ENCODE measurements at places on chromosomes 11 and 22. TPM values are rescaled to one million over a fixed set of nuclear protein-coding genes. Genes with fewer than 3 reads are reported as not detected.
A peak's percentile ranks its signal among the peaks of the same experiment; 100 is the strongest.

Gene CWF19L2
- total RNA-seq = 9.5 TPM

Gene HMOX1
- 86.4 TPM for total RNA-seq

Gene ACO2
- total RNA-seq = 84.5 TPM

Gene ANO1
- 0.33 TPM for total RNA-seq

Gene CALCA
- total RNA-seq = not detected

Gene HEPHL1
- total RNA-seq = not detected

Gene PTPN5
- total RNA-seq = not detected

Gene UCP3
- 0.26 TPM for total RNA-seq

Gene DUSP8
- 0.40 TPM for total RNA-seq

Gene FAM76B
- 22.6 TPM for total RNA-seq

Gene IL10RA
- total RNA-seq = under 0.01 TPM

Gene AQP11
- 0.63 TPM for total RNA-seq

DNA sequence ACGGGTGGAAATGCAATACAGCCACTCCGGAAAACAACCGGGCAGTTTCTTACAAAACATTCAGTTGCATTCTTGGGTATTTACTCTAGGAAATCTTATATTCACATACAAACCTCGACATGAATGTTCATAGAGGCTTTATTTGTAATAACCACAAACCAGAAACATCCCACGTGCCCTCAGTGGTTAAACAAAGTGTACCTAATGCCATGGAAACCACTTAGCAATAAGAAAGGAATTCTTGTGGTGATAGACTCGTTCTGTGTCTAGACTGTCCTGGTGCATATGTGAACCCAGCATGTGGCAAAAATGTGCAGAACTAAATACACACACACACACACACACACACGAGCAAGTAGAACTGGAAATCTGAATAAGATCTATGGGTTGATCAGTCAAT lies 1073.3 kb downstream of the TBC1D22A start:
- DNase-seq = no peak

- no peak for DNase-seq
These were observed 45.7 kb downstream of the BCL2L13 start for GRCh38 chr22:17684245-17684644.

DNA sequence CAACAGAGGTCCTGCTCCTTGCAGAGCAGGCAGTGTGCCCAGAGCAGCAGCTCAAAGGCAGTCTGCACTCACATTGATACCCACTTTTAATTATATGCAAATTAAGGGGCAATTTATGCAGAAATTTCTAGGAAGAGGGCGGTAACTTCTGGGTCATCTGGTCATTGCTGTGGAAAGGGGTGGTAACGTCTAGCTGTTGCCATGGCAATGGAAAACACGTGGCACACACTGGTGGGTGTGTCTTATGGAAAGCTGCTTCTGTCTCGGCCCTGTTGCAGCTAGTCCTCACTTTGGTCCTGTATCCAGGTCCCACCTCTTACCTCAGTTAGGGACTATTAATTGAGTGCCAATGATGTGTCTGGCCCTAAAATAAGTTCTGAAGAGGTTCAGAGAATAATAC lies 36.8 kb downstream of the BARX2 start:
- no peak for DNase-seq

GRCh38 chr11:101803651-101804050 lies 111.2 kb upstream of the CEP126 start:
- DNase-seq = no peak

- peak; percentile 66 for DNase-seq
These were observed 150.2 kb downstream of the ETS1 start for GRCh38 chr11:128437136-128437535.

DNA sequence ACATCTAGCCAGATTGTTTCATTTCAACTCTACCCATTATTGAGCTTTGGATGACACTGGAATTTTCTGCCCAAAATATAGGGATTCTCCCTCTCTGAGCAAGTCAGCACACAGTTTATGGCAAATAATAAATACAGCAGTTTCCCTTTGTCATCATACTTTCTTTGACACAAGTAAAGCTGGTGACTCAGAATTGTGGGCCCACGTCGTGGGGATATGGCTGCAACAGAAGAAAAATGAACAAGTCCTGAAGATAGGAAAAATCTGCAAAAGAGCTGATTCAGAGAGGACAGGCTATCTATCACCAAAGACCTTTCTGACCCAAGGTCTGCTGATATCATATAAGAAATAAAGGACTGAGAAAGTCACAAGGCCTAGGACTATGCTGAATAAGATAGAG lies 236.3 kb upstream of the ZC3H12C start:
- no peak for DNase-seq

GRCh38 chr22:32752816-32753520 lies 48.5 kb upstream of the TIMP3 start:
- DNase-seq = no peak

- DNase-seq = no peak
These were observed 34.3 kb downstream of the RCOR2 start for GRCh38 chr11:63882555-63883242.

DNA sequence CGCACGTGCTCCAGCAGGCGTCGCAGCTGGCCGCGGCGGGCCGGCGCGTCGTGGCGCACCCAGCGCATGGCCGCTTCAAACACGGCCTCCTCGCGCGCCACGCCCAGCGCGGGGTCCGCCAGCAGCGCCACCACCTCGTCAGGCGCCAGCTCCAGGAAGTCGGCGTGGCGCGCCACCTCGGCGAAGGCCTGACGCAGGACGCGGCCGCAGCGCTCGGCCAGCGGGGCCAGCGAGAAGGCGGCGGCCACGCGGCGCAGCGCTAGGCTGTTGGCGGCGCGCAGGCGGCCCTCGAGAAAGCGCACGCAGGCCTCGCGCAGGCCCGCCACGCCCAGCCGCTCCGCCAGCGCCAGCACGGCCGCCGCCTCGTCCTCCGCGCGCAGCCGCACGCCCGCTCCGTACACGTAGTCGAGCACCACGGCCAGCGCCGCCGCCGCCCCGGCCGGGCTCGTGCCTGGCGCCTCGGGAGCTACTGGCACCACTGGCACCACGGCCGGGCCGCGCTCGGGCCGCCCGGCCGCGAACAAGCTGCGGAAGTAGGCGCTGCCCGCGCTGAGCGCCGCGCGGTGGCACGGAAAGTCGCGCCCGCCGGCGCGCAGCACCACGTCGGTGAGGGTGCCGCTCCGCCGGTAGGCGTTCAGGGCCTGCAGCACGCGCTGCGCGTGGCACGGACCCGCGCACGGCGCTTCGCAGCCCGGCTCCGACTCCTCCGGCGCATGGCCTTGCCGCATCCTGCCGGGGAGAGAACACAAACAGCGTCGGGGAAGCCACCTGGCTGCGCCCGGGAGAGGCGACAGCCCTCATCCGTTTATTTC lies 2.9 kb downstream of the KLHL35 start:
- DNase-seq = peak; percentile 32

- DNase-seq = no peak
These were observed 20.3 kb downstream of the BMAL1 start for GRCh38 chr11:13297917-13298356.

GRCh38 chr22:35065183-35065582 lies 775 bp upstream of the ISX start:
- no peak for DNase-seq

DNA sequence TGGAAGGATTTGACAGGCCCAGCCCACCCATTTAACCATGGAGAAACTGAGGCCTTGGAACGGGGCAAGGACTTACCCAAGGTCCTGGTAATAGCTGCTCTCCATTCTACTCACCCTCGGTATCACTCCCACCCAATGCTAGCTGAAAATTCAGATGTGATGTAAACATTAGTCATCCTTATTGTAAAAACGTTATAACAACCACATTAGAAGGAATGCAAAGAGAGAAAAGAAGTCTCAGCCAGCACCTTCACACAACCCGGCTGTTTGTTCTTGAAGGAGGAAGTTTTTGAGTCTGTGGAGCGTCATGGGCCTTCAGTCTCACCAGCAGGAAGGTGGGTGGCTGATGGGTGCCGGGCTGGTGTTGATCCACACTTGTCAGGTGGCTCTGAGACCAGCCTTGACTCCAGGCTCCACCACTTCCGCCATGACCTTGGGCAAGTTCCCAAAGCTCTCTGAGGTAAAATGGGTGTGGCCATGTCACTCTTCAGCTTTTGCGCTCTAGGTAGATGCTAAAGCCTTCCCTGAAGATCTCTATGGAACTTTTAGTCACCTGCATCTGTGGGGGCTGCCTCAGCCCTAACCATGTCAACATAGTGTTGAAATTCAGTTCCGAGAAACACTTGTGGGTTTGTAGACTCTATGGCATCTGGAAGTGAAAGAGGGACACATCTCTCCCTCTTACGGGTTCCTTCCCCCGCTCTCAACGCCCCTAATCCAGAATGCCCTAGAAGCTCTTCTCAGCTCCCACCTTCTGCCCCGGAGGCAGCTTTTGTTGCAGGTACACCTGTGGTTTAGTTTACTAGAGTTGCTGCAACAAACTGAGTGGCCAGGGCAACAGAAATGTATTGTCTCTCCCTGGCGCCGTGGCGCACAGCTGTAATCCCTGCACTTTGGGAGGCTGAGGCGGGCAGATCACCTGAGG lies 14.8 kb downstream of the CD6 start:
- no peak for DNase-seq

DNA sequence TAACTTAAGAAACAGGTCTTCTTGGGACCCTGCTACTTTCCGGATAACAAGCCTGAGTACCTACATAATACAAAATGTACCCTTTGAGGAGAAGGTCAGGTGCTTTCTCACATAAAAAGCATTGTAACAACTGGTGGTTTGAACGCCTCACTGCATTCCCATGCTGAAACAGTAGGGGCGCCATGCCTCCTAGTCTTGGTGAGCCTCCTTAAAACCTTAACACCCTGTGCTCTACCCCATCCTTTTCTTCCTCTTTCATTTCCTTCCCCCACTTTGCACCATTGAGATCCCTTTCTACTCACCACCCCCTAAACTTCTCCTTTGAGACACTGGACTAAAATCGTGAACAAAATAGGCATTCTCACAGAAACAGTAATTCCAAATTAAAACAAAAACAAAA lies 729.3 kb downstream of the NTM start:
- DNase-seq = no peak

DNA sequence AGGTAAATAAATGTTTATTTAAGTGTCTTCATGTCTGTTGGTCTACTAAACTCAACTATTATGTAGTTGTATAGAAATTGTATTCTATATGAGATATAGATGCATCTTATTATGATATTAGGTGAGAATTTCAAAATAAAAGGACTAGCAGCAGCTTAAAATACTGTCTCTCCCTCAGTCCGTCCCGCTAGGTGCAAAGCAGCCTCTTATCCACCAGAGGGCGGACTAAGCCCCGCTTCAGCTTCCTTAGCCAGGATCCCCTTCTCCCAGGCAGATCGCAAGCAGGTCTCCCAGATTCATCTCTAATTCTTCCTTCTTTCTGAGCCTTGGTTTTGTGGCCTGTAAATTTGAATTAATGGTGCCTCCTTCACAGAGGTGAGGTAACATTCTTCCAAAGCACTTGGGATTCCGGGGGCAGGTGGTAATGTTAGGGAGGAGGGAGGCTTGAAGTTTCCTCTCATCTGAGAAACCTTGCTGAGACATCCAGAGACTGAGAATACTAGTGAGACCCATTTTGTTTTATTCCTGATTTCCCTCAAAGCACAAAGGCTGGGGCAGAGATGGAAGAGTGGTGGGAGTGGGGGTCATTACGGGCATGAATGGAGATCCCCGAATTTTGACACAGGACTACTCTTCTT lies 13.5 kb upstream of the INSC start:
- DNase-seq = peak; percentile 11

DNA sequence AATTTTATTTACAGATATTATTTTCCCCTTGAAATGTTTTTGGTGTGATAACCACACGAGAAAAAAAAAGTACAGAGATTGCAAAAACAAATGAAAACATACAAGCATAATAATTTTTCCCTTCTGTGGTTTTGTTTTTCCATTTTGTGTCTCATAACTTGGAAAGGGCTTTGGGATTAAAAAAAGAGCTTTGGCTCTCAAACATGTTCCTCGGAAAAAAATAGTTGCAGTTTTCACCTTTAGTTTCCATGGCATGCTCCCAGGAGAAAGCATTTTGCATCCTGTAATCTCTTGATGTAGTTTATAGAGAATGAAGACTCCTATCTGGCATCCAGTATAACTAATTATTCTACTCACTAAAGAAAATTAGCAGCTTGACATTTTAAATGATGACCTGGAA lies 362.1 kb upstream of the PDGFD start:
- DNase-seq = no peak

DNA sequence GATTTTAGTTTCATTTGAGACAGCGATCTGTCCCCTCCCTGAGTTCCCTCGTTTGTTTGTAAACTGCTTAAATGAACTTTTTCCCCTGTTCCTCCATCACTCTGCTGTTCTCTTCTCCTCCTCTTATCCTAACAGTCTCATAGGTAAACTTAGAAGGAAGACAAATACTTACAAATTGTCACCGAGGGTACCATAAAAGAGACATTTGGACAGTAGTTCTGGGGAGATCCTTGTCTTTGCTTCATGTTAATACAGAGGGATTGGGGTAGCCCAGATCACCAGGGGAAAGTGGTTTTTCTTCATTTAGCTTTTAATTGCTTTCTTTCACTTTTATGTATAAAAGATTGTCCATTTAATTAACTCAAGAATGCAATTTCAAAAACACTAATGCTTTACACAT lies 46.1 kb downstream of the ZBTB16 start:
- DNase-seq = no peak

- DNase-seq = no peak
These were observed 70.1 kb downstream of the FAM181B start for GRCh38 chr11:82663535-82663934.

DNA sequence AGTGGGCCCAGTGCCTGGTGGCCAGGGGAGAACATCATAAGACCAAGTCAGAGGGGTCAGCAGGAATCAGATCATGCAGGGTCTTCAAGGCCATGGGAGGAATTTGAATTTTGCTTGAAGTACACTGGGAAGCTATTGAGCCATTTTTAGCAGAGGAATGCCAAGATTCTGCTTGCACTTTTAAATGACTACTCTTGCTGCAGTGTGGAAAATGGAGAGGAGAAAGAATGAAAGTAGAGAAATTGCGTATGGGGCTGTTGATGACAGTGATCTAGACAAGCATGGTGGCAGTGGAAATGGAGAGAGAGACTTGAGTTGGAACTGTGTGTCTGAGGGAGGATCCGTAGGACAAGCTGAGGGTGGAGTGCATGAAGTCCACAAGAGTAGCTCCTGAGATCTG lies 128.1 kb downstream of the WNT7B start:
- DNase-seq = no peak

GRCh38 chr11:64759722-64760719 lies at the start of gene PYGM:
Gene PYGM (minus strand): TSS chr11:64759974. CDS start chr11:64759898, 76 bp downstream.
- DNase-seq = no peak

DNA sequence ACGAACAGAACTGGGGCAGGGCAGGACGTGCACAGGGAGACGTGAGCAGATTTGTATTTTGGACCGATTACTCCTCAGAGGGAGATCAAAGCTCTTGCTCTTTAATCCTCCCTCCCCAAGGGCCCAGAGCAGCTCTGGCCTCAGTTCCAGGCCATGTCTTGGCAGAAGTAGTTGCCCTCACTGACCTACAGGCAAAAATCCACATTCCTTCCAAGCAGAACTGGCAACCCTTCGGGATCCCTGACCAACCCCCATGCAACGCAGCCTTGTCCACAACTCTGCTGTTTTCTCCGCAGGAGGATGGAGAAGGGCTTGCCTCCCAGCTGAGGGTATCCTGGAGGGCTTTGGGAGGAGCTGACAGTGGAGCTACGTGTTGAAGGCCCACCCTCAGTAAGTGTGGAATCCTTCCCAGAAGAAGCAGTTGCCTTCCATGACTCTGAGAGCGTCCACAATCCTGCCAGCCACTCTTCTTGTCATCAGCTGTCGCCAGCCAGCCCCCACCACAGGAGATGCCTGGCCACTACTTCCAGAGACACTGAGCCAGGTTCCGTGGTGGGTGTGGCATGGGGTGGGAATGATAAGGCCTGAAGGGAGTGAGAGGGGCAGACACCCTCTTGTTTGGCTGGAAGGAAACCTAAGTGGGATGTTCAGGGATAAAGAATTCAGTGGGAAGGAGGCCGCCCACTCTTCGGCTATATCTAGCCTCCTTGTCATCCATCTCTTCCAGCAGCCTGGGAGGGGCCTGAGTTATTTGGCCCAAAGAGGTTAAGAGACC lies 68.1 kb downstream of the PDE2A start:
- DNase-seq = no peak

Data from pulmonary artery endothelial cell (primary cell).